ENCODE measurements at places on chromosomes 3 and 15.

- DNase-seq: no peak
Measured at GRCh38 chr3:117726776-117727175, 1017.2 kb downstream of the TUSC7 start.

DNA sequence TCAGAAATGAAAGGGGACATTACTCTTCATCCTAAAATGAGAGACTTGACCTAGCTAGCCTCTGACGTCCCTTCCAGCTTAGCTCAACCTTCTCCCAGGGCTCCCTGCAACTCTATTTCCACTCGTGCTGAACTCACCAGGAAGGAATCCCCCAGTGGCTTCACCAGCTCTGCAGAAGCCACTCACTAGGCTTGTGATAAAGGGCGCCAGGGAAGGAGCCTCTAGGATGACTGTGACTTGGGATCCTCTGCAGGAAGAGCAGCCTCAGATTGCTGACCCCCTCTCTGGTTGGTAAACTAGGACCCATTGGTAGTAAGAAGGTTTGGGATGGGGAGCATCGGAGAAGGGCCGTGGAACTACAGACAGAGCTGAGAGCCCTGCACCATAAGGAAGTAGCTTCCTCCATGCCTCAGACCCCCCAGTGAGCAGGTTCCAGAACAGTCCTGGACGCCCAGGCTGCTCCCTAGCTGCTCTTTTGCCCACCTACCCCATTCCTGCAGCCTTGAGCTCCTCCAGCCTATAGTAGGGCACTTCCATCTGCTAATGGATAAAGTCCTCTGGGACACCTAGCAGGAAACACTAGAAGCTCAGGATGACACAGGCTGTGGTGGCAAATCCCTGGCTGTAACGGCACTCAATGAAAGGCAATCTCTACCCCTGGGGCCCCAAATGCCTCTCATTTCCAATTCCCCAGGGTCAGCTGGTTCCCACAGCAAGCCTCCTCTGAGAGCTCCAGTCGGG, 26.0 kb downstream of the PLA2G4F start:
- no peak for DNase-seq

- peak; percentile 3 for DNase-seq
Measured at GRCh38 chr3:17967111-17967510, 224.7 kb upstream of the TBC1D5 start.

DNA sequence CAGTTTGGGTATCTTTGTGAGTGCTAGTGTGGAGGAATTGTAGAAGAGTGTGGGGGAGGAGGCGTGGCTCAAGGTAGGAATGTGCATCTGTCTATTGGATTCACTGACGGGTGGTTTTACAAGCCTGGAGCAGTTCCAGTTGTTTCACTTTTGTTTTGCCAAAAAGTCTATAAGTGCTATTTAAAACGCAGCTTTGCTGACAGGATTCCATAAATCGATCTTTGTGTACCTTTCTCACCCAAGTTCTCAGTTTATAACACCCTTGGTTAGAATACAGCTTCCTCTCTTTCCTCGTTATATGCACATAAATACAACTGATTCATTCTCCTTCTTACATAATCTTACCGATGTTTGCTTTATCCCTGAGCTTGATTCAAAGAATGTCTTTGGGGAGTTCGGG, 123.2 kb upstream of the UBE2E2 start:
- no peak for DNase-seq

- DNase-seq: no peak
Measured at GRCh38 chr15:89070197-89071124, 17.8 kb upstream of the ABHD2 start.

- DNase-seq: peak; percentile 87
Measured at GRCh38 chr3:177410730-177411129, 213.4 kb upstream of the TBL1XR1 start.

DNA sequence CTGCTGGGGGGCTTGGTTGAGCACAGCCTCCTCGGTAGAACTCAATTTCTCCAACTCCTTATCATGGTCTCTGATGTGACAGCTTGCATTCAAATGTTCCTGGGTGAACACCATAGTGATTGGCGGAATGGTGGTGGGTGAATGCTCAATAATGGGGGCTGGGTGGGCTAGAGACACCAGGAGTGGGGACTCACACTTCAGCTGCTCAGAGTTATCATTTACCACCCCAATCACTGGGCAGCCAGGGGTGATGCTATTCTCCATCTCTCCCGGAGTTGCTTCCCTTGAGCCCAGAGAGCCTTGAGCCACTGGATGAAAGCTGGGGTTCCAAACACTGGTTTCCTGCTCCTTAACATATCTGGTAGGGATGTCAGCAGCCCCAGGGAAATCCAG, 88.7 kb downstream of the DHX30 start:
- DNase-seq: no peak
